Fibroblast of skin of scalp (primary cell): ENCODE measurements at places on chromosomes 4 and X.

DNA sequence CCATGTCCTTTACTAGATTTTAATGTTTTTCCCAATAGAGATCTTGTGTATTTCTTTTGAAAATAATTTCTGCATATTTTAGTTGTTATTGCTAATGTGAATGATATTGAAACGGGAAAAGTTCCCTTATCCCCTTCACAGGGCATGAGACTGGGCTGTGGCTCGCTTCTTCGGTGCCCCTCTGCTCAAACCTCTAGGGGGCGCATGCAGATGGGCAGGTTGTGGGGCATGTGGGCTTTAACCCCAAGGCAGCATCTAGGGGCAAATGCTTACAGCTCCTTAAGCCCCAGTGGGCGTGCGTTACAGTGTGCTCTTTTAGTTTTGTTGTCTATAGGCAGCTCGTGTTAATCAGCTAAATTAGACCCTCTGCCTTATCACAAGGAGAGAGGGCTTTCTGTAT, 194.7 kb downstream of the OPHN1 start:
- no peak for DNase-seq

DNA sequence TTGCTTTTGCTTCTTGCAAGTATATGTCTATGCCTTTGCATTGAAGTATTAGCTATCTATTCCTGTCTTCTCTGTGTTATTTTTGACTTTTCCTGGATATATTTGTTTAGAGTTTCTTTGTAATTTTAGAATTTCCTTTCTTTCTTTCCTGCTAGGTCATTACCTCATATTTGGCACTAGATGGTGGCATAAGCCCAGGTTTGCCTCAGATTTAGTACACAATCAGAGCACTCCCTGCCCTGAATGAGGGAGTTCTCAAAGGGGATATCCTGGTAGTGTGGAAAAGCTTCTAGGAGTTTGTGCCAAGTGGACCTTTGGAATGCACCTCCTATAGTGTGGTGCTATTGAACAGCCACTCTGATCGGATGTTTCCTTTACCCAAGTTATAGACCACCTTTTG, 181.6 kb downstream of the UGT8 start:
- peak; percentile 57 for DNase-seq

DNA sequence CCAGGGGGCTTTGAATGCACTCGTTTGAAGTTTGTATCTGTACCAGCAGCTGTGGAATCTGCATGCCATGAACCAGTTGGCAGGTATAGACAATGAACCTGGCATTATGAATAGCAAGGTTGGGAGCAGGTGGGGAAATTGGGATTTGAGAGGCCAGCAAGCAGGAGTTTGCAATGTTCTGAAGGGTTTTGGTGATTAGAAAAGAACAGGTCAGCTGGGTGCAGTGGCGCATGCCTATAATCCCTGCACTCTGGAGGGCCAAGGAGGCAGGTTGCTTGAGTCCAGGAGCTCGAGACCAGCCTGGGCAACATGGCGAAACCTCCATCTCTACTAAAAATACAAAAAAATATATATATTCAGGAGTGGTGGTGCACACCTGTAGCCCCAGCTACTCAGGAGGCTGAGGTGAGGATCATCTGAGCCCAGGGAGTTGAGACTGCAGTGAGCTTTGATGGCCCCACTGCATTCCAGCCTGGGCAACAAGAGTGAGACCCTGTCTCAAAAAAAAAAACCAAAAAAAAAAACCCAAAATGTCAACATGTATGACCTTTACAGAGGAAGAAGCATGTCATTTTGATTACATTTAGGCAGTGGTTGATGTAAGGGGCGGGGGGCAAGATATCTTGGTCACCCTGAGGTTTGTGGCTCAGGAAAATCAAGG, 63.9 kb downstream of the TSC22D3 start:
- DNase-seq: no peak

GRCh38 chr4:113050371-113050755, 910 bp downstream of the ANK2 start:
- DNase-seq: no peak

DNA sequence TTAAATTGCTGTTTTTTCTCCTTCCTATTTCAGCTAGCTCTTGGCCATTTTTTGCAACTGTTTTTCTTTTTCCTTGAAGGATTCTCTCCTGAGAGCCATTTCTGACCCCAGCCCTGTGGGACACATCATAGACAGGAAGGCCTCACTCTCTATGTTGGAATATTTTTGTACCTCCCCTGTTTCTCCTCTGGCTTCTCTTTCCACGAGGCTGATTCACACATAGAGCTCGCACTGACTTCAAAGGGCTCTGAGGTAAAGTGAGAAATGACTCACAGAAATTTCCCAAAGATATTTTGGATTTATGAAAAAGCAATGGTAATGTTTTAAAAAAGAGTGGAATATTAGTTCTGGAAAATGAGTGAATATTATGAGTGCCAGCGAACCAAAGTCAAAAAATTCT, 181.7 kb upstream of the IGFBP7 start:
- no peak for DNase-seq

DNA sequence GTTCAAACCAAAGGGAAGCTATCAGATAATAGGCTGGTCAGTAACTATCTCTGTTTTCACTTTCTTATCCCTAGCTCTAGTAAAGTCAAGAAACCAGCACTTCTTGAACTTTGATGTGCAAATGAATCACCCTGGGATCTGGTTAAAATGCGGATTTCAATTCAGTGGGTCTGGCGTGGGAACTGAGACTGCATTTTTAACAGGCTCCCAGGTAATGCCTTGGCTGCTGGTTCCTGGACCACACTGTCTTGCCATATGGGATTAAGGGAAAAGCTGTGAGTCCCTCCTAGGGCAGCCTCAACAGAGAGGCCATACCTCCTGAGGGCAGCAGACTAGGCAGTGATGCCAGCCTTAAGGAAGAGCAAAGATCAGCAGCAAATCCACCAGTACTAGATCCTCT, 1.7 kb downstream of the RNF175 start:
- DNase-seq: no peak

- peak; percentile 14 for DNase-seq
Observed at GRCh38 chrX:140817943-140818342, 108.4 kb downstream of the LINC00632 start.

- peak; percentile 5 for DNase-seq
Observed at GRCh38 chrX:109448282-109448938, 33.5 kb downstream of the GUCY2F start.

DNA sequence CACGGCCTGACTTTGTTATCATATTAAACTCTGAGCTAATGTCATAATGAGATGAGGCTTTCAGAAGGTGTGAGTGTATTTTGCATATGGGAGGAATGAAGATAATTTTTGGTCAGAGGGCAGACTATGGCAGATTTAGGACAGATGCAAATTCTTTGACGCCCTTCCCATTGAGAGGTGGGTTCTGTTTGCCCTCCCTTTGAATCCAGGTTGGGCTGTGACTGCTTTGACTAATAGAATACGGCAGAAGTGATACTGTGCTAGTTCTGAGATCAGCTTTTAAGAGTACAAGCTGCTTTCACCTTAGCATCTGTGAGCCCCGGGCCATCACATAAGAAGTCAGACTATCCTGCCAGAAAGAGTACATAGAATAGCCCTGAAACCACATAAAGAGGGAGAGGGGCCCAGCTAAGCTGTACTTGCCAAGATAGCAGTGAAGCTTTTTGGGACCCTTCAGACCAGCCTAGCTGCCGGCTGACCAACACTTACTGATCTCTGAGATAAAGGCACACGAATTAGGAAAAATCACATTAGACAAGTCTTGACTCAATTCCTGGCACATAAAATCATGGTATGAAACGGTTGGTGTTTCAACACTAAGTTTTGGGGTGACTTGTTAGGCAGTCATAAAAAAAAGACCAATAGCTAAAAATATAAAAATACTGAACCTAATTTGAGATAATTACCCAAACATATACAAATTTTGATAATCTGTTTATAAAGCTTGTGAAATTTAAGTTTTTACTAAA, 166.7 kb upstream of the SH3RF1 start:
- DNase-seq: no peak

DNA sequence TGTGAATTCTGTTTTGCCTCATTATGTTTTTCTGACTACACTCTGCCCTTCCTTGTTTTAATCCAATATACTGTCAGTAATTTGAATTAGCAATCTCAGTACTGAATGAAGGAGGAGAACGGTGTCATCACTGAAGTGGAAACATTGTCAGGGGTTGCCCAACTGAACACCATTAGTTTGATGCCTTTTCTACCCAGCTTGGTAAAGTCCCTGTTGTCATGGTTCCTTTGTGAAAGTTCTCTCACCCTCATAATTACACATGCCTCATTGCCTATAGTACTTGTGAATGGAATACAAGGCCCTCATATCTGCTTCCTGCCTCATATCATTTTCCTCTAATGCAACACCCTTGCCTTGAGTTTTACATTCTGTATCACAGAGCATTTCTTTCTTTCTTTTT, 76.9 kb downstream of the RRAGB start:
- DNase-seq: no peak

DNA sequence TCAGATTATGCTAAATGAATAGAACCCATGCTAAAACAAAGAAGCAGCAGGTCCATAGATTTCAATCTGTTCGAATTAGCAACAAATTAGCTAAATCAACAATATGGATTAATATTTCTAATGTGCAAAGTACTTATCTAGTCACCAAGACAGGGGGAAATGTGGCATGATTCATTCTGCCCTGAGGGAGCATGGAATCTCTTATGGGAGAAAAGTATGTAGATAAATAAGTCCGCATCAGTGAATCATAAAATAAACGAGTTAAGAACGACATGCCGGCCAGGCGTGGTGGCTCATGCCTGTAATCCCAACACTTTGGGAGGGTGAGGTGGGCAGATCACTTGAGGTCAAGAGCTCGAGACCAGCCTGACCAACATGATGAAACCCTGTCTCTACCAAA, 102.1 kb downstream of the ANOS1 start:
- peak; percentile 62 for DNase-seq

DNA sequence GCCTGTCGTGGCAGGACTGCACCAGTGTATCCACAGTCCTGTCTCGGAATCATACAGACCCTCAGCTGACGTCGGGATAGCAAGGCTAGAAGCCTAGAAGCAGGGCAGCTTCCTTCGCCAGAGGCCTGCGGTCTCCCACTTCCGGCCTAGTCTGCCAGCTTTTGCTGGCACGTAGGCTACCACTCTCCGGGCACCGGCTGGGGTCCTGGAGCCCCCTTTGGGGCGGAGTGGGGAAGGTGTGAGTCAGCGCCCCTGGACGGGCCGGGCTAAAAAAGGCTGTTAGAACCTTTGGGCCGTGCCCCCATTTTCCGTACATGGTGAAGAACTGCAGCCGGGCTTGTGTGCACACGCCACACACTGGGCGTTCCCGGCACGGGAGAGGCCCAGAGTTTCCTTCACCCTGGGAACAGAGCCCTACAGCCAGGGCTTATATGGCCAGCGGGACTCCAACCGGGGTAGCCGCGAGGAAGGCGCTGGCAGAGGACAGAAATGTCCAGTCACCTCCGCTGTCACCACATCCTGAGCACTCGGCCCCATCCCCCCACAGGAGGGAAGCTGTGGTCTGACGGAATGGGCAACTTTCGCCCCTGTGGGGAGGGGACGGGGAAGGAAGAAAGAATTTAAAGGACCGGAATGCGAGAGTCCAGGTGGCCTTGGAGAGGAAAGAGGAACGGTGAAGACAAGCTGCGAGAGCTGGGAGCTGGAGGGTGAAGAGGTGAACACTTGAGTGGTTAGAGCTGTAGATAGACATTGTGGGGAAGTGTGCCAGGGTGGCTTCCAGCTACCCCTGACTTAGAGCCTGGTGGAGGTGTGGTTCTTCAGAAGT, 4.6 kb downstream of the MAGIX start:
- DNase-seq: peak; percentile 79

GRCh38 chr4:25144870-25145481, 15.3 kb downstream of the SEPSECS start:
- peak; percentile 22 for DNase-seq

- DNase-seq: peak; percentile 97
Observed at GRCh38 chr4:182307746-182308145, 64.5 kb downstream of the TENM3 start.

DNA sequence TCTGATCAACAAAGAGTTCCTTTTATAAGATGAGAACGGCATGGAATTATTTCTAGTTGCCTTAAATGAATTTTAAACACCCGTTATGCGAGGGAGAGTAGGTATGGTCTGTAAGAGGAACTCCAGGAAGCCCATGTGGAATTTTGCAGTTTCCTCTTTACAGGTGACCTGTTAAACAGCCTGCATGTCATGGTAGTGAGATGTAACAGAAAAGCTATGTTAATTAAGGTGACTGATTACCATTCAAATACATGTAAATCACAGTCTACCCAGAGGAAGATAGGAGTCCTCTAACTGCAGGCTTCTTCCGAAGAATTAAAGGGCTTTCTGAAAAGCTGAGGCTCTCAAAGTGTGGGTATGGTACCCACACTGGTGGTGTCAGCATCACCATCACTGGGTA, 163.6 kb downstream of the CBR4 start:
- no peak for DNase-seq

DNA sequence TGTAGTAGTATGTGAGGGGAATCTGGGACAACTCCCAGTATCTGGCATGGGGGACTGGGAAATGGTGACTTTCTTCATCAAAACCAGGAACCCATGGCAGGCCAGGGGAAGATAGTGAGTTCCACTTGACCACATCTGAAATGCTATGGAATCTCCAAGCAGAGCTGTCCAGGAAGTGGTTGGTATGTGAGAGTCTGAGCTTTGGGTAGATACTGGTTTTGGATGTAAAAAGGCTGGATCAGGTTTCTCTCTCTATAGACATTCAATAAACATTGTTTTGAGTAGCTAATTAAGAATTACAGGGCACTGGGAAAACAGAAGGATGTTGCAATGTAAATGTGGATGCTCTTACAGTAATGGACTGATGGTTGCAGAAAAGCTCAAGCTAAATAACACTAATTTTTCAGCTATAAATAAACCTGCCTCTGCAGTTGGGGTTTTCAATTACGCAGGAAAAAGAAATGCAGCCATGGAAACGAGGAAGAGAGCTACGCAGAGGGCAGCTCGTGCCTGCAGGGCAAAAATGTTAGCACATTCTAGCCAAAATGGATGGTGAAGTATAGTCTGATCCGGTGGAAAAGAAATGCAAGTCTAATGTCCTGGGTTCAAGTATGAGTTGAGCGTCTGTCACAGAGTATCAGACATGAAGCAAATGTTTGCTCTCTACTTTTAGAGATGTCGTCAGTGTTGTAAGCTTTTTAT, 13.4 kb upstream of the CHRNA9 start:
- peak; percentile 73 for DNase-seq

DNA sequence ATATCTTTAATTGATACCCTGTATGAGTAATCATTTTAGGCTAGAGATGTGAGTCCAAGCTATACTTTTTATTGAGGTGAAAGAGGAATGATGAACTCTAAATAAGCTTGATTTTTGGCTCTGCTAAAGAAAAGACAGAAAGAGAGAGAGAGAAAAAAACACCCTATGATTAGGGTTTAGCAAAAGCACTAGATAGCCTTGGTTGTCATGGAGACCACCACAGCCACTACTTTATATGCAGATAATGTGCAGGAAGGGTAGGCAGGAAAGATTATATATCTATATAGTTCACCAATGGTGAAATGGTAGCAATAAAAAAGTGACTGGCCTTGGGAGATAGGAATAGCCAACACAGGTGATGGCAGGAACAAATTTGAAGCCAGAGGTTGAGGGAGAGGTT, 69.9 kb upstream of the CAMK2D start:
- no peak for DNase-seq

- peak; percentile 54 for DNase-seq
Observed at GRCh38 chr4:12852338-12853307, 631.5 kb downstream of the RAB28 start.
